Posterior cingulate gyrus (tissue), 11 donors: ENCODE measurements at places on chromosomes 16 and 17.
A peak's percentile ranks its signal among the peaks of the same experiment; 100 is the strongest.

DNA sequence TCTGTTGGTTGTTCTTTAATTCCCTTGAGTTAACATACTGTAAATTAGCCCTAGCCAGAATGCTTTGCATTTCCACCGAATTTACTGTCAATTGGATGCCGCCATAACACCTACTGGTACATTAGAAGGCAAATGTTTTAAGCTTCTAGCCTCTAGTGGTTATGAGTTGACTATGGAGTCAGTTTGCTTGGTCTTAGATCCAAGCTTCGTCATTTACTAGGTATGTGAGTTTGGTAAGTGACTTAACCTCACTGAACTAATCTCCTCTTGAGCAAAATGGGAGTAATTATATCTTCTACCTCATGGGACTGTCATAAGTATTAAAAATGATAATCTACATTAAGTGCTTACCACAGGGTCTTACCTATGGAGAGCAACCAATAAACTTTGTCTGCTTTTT lies 20.4 kb upstream of the CDH11 start:
- DNase-seq = no peak

GRCh38 chr16:60553090-60553757 lies 1483.0 kb downstream of the CDH8 start:
- no peak for DNase-seq

- peak; percentile 90 for DNase-seq
Measured at GRCh38 chr17:55750750-55751657, at the start of gene PCTP. Gene PCTP (plus strand): TSS chr17:55751051. CDS start chr17:55751104, 53 bp downstream.

- DNase-seq = no peak
Measured at GRCh38 chr16:85865-86264, 7.8 kb downstream of the MPG start.

DNA sequence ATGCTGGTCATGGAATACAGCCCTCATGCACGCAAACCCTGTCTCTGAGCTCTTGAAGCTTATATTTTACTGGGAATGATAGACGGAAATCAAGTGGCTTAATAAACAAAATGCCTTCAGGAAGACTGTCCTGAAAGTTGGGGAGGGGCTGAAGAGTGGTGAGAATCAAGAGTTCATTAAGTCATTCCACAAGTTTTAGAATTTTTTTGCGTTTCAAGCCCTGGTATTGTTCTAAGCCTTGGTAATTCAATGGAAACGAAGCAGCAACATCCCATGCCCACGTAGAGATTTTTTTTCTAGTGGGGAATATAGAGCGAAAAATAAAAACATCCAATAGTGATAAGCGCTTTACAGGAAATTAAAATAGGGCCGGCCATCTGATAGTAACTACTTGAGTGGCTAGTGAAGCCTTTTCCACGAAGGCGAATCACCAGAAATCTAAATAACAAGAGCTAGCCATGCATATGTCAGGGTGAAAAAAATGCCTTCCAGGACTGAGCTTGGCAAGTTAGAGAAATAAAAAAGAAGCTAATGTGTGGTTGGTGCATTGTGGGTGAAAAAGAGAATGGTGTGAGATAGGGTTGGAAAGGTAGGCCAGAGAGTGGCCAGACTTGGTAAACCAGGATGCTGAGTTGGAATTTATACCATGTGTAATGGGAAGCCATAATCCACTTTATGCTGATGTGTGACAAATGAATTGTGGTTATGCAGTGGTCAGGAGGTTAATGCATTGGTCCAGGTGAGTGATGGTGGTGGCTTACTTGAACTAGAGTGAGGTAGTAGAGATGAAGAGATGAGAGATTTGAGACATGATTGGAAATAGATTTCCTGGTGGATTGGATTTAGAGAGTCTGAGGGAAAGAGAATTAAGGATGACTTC lies 772 bp downstream of the PFAS start:
- no peak for DNase-seq

GRCh38 chr16:18041864-18042834 lies 294.4 kb downstream of the NPIPA8 start:
- DNase-seq = no peak

DNA sequence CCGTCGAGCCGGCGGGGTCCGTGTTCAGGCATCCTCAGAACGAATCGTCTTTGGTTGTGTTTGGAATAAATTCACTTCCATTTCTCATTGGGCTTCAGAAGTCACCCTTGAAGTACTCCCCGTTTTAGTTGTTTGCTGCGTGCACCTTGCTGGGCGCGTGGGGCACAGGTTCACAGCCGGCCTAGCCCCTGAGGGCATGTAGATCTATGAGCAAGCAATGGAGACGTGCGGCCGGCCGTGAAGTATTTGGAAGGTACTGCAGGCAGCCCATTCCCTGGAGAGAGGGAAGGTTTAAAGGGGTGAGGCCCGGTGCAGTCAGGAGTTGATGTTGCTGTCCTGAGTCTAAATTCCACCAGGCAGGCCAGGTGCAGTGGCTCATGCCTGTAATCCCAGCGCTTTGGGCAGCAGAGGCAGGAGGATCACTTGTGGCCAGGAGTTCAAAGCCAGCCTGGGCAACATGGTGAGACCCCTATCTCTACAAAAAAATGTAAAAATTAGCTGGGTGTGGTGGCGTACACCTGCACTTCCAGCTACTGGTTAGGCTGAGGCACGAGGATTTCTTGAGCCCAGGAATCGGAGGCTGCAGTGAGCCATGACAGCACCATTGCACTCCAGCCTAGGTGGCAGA lies 714 bp downstream of the ACSF3 start:
- DNase-seq = no peak

- no peak for DNase-seq
Measured at GRCh38 chr17:78658281-78658785, 81.1 kb upstream of the DNAH17 start.

DNA sequence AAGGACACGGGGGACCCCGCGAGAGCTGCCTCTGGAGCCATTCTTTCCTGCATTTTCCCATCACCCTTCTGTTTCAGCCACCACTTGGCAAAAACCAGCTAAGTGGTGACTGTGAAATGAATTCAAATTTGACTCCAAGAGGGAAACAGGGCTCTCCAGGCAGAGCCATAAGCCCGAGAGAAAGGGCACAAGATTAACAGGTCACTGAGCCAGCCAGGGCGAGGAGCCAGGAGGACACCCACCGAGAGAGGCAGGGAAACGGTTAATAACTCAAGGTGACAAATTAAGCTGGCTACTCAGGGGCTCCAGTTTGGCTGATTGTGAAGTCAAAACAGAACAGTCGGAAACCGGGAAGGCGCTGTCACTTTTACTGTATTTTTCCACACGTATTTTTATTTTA lies 67.8 kb upstream of the SOX9 start:
- peak; percentile 71 for DNase-seq

DNA sequence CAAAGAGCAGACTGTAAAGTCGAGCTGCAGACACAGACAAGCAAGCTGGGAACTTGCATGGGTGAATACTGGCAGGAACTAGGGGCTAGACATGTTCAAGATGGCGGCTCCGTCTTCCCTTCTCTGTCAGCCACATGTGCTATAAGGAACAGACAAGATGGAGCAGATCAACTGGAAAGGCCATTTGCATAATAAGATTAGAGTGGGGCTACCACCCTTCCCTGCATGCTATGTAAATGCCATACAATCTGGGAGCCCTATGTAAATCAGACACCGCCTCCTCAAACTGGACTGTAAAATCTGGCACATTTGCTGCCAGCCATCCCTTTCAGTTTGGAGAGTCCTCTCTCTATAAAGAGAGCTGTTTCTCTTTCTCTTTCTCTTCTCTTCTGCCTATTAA lies 640.1 kb upstream of the CDH8 start:
- DNase-seq = no peak

DNA sequence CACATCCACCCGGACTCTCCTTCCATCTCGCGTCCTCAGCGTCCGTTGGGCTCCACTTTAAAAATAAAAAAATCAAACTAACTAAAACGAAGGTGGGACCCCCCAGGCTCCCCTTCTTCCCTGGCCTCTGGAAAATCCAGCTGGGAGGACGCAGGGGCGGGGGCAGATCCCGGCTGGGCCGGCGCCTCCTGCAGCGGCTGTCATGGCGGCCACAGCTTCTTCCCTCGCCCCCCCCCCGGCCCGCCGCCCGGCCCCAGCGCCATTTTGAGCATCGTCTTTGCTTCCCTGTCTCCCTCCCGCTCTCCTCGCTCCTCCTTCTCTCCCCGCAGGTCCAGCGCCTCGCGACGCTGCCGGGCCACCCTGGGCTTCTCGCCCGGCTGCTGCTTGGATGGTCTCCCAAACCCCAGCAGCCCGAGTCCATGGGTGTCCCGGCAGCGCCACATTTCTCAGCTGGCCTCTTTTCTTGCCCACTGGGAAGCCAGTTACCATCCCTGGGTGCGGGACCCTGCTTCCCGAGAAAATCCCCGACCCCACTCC lies 3.3 kb downstream of the HOXB2 start:
- DNase-seq = no peak

GRCh38 chr17:46009681-46010596 lies 10.9 kb downstream of the STH start:
- no peak for DNase-seq

- DNase-seq = no peak
Measured at GRCh38 chr17:60090417-60090816, 11.7 kb upstream of the HEATR6 start.

- DNase-seq = no peak
Measured at GRCh38 chr17:71438631-71439146, 682.1 kb upstream of the SOX9 start.
